Cerebellar nuclear complex (tissue), 1 donor: ENCODE measurements at places on chromosomes 3 and 15.

DNA sequence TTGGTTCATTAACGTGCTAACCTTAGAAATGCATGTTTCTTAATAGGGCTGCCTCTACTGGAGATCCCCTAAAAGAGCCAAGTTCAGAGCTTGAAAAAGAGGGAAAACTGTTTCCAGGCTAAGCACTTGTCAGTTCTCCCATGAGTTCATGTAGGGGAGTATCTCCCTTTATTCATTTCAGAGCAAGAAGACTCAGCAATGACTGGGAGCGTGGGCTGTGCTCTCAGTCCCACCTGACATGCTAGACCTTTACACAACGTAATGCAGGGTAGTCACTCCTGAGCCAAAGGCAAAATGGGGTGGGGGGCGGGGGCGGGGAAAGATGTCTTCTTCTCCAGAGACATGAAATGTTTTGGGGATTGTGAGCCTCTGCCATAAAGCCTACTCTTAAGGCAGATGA lies 420.1 kb upstream of the MCTP2 start:
- DNase-seq, result no peak

GRCh38 chr3:40464339-40465110 lies 7.4 kb downstream of the RPL14 start:
- DNase-seq, result no peak

DNA sequence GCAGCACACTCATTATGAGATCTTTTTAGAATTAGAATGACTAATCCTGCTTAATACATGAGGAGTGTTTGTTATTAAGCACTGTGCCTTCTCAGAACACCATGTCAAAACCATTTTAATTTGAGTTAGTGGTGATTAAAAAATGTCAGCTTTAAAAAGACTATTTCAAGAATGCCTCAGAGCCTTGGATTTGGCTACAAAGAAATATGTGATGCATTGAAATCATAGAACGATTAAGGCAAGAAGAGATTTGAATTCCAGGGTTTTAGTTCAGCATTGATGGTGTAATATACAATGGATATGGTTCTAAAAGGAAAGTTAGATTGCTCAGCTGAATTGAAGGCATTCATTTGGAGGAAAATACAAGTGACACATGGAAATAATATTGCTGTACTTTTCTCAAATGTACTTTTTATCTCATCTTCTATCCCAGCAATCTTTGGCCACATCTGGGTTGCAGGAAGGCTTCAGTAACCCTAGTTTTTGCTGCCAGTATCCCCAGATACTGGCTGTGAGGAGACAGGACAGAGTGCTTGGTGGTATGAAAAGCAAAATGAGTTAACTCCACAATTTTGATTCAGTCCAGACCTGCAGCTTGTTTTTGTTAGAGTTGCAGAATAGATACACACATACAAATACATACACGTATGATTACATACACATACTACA lies 303.8 kb downstream of the CLSTN2 start:
- DNase-seq, result no peak

DNA sequence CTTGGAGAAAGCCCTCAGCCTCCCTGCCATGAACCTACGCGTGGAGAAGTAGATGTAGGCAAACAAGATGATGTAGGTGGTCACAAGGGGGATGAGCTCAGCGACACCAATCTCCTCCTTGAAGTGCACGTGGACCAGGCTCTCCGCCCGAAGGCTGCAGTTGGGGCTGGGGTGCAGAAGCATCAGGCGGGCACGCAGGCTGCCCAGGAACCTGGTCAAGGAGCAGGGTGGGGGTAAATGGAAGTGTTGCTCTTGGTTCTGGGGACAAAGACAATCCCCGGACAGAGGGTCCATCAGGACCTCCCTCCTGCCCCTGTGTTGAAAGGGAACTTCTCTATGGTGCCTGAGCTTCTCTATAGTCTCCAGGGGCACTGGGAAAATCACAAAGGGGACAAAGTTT lies 45.1 kb downstream of the PTPN23 start:
- DNase-seq, result no peak

GRCh38 chr15:57345584-57345983 lies 30.7 kb upstream of the CGNL1 start:
- no peak for DNase-seq

DNA sequence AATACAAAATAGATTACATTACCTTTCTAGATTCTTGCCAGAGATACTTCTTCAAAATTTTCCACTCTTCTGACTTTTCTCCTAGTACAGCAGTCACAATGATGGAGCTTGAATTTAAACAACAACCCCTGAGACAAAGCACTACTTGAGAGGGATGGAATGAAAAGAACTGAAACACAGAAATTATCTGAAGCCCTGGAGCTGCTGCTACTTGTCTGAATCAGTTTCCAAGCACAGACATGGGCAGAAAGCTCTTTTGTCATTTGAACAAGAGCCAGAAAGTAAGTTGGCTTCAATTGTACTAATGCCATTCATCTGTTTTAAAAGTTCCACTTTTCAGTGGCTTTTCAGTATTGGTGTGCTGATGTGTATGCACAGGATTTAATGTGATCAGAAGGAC lies 718.5 kb upstream of the ARPP21 start:
- DNase-seq, result no peak

DNA sequence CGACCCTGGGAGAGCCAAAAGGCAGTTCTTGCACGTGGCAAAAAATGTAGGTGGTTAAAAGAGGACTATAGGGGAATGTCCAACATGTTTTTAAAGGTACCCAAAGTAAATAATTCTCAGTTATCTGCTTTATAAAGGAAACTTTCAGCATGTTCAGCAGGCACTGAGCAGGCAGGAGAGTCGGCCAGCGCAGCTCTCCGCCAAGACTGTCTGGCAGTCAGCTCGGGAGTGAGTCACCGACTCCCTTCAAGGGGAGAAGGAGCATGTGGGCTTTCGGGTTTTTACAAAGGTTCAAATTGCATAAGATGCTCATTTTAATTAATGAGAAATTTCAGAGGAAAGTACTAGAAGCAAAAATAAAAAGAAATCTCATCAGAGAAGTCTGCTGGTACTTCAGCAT lies 7.0 kb downstream of the GABRA5 start:
- DNase-seq, result no peak

DNA sequence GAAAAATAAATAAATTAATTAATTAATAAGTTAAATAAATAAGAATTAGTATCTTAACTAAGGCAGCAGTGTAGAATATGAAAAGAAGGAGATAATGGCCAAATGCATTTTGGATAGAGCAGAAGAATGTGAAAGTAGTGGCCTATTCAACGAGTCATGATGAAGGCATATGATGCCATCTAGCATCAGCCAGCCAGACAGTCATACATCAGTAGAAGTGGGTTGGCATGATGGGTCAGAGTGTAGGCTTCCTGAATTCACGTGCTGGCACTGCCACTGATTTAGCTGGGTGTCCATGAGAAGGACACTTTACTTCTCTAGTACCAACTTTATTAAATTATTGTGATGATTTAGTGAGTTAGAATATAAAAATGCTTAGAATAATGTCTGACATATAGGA lies 256.1 kb upstream of the ARPP21 start:
- no peak for DNase-seq

GRCh38 chr3:58308728-58309127 lies 2.4 kb downstream of the HTD2 start:
- no peak for DNase-seq

GRCh38 chr3:170572665-170573253 lies 13.1 kb downstream of the SLC7A14 start:
- DNase-seq, result no peak
